Stimulated activated CD8-positive, alpha-beta memory T cell treated with anti-CD3 and anti-CD28 coated beads, Interleukin-7, amount 100 ng/mL, for 1 hour (primary cell): ENCODE measurements at places on chromosomes 3 and 15.

DNA sequence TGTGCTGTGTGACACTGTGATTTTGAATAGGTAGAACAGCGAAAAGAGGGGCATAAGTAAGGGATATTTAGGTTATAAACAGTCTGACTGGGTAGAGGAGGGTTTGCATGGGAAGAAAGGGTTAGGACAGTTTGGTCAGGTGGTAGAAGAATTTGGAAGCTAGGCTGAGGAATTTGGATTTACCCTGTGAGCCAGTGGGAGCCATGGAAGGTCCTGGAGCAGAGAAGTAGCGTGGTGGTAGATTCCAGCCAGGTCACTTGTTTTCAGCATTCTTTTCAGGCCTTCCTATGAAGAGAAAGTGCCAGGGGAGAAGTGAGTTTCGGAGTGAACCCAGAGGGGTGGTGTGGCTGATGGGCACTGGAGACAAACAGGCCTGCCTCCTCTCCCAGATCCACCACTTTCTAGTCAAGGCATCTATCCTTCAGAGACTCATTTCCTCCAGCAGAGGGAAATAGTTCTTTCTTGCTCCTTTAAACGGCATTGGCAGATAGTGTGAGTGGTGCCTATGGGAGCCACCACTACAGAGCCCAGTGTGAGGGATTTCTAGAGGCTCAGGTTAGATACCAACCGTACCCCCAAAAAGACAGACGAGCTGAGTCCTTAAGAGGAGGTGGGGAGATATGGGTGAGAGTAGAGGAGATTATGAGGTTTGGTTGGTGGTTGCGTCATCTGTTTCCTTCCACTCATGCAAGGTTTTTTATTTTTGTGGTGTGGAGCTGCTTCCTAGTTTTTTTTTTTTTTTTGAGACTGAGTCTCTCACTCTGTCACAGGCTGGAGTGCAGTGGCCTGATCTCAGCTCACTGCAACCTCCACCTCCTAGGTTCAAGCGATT lies 21.2 kb downstream of the PXK start:
- DNase-seq = no peak

- DNase-seq = no peak
These were observed 50.7 kb upstream of the FGF7 start for GRCh38 chr15:49372366-49372765.

DNA sequence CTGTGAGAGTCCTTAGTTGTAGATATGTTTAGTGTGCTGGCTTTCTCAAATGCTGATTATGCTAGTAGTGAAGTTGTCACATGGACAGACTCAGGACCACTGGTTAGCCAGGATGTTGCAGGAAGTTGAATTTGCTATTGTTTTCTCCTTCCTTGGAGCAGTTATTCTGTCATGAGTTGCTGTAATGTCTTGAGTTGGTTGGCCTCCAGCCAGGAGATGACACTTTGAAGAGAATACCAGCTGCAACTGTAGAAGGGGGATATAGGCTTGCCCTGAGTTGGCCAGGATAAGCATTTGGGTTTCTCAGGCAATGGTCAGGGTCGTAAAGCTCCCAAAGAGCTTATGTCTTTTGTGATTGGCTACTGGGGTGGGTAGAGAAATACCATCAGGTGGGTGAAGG lies 206.7 kb downstream of the ZNF621 start:
- no peak for DNase-seq

- no peak for DNase-seq
These were observed 95.9 kb downstream of the FRMD4B start for GRCh38 chr3:69290006-69290405.

GRCh38 chr3:193970773-193971206 lies 165.2 kb upstream of the HES1 start:
- DNase-seq = no peak

DNA sequence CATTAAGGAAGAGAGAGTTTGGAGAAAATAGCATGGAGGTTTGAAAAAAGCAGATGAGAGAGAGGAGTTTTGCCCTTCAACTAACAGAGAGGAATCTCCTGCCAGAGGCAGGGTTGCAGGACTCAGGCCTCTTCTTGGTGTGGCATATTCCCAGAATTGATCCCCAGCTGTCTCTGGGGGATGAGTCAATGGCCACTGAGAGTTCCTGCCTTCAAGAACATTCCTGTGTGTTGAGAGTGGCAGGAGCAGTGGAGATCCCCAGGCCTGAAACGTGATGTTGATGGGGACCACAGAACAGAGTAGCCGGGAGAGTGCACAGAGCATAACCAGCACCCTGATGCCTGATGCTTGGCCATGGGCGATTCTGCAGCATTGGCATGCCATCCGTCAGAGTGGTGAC lies 348.4 kb upstream of the THBS1 start:
- DNase-seq = no peak

DNA sequence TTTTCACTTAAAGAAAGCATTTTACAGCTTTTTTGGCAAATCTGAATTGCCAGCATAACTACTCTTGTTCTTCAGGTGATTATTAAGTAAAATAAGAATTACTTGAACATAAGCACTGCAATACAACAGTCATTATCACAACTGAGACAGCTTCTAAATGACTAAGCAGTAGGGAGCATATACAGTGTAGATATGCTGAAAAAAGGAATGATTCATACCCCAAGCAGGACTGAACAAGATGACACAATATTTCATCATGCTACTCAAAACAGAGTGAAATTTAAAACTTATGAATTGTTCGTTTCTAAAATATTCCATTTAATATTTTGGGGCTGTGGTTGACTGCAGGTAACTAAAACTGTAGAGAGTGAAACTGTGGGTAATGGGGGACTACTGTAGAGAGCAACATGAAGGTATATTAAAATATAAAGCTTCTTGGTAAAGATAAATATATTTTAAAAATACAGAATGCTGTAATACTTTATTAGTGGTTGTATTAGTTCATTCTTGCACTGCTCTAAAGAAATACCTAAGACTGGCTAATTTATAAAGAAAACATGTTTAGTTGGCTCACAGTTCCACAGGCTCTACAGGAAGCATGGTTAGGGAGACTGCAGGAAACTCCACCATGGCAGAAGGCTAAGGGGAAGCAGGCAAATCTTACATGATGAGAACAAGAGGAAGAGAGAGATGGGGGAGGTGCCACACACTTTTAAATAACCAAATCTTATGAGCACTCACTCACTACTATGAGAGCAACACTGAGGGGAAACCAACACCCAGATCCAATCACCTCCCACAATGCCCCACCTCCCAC lies 84.8 kb downstream of the DCLK3 start:
- no peak for DNase-seq

DNA sequence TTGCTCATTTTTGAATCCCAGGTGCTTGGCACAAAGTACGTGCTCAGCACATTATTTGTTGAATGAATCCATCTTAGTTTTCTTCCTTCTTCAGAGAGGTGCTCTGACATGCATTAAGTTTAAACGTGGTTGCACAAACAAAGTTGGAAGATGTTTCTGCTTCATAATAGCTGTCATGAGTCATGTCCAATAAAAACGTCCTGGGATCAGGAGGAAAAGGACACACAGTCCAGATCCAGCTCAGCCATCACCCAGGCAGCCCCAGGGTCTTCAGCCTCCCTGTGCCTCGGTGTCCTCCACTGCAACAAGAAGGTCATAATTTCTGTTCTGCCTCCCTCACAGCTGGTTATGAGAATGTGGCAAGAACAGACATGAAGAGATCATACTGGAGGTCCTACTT lies 55.4 kb downstream of the CCNL1 start:
- DNase-seq = no peak

- no peak for DNase-seq
These were observed 99.8 kb downstream of the TMEM108 start for GRCh38 chr3:133138017-133138416.
